Cardiac septum (tissue), 1 donor: ENCODE measurements at places on chromosomes 16 and 17. TPM values are rescaled to one million over a fixed set of nuclear protein-coding genes. Genes with fewer than 3 reads are reported as not detected.
A peak's percentile ranks its signal among the peaks of the same experiment; 100 is the strongest.

- no peak for DNase-seq
Observed at GRCh38 chr16:13186813-13187212, 285.4 kb downstream of the SHISA9 start.

- no peak for DNase-seq
Observed at GRCh38 chr16:51994597-51994996, 552.3 kb downstream of the TOX3 start.

DNA sequence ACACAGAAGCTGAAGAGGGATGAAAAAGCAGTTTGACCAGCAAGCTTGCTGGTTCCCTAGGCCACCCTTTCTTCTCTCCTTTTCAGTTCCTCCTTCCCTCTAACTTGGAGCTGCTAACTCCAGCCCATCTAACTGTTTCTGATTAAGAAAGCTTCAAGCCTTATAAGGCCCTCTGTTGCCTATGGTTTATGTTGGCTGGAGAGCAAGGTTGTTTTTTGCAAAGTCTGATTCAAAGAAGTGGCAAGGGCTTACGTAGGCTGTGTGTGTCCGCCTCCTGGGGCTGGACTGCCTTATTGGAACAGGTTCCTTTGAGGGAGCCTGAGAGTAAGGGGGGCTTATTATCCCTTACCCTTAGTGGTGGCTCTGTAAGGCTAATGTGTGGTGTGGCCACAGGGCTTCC, 7.1 kb downstream of the AKAP1 start:
- no peak for DNase-seq

DNA sequence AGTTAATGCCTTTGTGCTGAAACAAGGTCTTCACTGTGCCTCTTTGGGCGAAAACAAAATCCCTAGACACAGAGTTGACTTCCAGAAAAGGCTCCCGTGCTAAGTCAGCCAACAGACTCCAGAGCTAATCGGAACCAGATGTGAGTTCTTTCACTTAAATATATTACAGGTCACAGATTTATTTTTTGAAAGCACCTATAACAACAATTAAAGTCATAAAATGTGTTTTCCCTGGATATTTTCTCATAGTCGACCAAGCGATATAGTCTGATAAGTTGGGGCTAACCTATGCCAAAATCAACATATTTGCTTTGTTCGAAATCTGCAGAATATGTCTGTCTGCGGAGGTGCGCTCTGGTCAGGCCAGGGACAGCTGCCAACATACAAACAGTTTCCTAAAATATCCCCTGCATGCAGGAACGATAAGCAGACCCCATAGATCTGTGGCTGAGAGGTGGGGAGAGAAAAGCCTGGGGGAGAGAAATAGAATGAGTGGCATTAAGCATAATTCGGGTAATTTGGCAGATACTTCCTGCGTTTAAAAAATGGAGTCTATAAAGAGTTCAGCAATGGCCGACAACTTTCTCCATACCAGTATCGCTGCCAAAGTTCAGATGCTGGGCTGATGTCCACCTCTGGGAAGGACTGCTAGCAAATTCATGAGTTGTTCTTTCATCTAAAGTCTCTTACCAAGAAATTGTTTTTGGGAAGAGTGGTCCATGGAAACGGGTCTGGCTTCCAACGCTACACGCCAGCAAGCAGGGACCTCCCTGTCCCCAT, 50.8 kb upstream of the MYH10 start:
- DNase-seq: no peak

DNA sequence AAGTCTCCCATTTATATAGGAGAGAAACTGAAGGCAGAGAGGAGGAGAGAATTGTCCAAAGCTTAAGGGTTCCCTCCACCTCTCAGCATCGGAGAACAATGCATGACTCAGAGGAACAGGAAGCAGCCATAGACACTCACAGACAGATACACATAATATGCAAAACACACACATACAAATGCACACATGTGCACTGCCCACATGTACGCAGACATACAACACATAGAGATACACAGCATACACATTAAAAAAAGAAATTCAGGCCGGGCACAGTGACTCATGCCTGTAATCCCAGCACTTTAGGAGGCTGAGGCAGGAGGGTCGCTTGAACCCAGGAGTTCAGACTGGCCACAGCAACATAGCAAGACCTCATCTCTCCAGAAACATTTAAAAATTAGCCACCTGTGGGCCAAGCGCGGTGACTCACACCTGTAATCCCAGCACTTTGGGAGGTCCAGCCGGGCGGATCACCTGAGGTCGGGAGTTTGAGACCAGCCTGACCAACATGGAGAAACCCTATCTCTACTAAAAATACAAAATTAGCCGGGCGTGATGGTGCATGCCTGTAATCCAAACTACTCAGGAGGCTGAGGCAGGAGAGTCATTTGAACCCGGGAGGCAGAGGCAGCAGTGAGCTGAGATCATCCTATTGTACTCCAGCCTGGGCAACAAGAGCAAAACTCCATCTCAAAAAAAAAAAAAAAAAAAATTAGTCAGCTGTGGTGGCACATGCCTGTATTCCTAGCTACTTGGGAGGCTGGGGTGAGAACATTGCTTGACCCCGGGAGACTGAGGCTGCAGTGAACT, 11.3 kb downstream of the ERAL1 start:
- no peak for DNase-seq

DNA sequence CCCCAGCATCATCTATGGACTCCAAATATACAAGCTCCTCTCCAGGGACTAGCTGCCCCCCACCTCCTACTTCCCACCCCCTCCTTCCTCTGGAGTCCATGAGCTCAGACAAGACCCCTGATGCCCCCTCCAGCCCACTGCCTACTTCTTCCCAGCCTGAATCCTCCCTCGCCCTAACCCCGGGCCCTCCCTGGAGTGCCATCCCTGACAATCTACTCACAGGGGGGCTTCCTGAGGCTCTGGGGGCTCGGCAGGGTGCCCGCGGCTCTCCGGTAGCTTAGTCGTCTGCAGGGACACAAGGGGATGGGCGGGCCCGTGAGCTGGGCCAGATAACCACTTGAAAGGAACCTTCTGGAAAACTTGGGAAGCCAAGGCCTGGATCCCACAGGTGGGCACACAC, 15.1 kb downstream of the MPP3 start:
- no peak for DNase-seq

DNA sequence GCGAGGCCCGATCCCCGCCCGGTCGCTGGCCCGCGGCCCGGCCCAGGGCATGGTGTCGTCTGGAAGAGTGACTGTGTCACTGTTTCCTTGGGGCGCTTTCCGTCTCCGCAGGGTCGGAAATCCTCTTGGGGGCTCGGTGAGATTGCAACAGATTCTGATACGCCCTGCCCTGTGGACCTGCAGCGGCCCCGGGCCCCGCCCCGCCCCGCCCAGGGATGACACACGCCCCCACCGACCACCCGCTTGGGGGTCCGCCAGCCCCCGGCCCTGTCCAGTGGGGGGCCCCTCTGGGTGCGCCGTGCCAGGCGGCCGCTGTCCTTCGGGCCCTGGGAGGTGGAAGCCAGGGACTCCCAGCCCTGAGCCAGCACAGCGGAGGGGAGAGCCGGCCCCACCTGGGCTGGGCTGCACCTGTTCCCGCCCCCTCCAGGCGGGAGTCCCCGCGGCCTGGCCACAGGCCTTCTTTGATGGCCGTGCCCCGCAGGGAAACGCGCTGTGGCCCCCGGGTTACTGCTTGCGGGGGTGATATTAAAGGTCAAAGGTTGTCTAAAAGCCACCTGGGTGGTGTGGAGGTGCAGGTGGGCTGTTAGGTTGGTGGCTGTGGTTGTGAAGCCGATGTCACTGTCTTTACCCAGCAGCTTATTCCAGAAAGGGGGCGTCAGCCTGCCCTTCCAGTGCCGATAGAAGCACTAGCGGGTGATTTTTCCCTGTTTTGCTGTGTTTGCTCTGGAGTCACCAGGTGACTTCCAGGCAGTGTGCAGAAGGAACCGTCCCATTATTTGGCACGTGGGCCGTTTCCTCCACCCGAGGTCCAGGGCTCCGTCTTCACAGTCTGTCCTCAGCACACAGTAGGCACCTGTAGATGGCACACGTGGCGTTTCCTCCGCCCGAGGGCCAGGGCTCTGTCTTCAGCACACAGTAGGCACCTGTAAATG, 752 bp downstream of the TBC1D24 start:
- no peak for DNase-seq

- peak; percentile 82 for DNase-seq
Observed at GRCh38 chr17:2101448-2102257, 46.8 kb downstream of the HIC1 start.

- DNase-seq: no peak
Observed at GRCh38 chr16:84087466-84088151, 29.1 kb downstream of the MBTPS1 start.

DNA sequence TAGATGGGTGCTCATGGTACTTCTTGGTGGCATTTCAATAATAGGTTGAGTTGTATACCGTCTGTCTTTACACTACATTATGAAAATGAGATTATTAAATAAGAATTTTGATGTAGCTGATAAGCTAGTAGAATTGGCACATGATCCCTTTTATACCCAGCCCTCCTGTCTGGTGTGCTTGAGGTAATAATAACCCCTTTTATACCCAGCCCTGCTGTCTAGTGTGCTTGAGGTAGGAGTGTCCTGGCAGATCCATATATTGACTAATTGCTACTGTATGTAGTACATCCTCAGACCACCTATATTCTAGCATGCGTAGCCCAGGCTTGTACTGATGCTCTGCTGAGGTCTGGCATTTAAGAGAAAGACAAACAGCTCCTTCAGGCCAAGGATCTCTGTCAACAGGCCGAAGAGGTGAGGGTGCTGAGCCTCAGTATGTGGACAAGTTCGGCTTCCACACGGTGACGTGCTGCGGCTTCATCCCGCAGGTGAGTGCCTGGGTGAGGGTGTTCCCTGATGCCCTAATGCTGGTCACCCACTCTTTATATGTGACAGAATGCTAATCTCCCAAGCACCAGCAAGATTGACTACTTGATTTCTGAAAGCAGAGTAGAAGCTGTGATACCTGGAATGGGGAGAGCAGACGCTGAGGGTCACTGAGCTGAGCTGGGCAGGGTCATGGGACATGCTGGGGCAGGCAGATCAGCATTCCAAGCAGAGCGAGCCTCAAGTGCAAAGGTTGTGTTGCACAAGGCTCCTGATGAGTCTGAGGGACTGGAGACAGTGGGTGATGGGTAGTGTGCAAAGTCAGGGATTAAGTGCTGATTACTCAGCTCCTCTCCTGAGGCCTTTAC, 5.7 kb downstream of the FN3K start:
- no peak for DNase-seq

GRCh38 chr16:57720142-57720575, 15.4 kb upstream of the KATNB1 start:
- DNase-seq: peak; percentile 84

- DNase-seq: no peak
Observed at GRCh38 chr17:36946726-36947091, 2.0 kb upstream of the AATF start.

DNA sequence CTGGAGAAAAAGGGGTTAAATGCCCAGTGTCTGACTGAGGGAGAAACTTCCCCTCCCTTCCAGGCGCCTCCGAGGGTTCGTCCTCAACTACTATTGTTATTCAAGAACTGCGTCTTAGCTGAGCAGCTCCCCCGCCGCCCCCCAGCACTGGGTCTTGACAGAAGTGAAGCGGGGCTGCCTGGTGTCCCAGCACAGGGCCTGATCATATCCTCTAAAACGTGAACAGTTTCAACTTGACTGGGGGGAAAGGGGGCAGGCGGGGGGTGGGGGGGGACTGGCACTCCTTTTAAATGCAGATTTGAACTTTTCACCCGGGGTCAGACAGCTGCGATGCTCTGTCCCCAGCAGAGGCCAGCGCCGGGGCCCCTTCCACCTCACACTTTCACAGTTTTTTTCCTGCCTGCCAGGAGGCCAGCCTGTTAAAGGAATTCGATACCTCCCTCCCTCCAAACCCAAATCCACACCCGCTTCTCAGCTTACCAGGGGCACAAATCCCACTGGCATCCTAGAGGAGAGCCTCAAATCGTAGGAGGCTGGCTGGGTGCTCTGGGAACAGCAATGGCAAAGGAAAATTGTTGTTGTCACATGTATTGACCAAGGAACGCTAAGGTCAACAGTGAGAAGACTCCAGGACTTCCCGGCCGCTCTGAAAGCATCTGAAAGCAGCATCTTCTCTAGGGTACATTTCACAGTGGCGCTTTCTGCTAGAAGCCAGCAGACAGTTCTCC, 14.5 kb downstream of the ZFHX3 start:
- DNase-seq: no peak

DNA sequence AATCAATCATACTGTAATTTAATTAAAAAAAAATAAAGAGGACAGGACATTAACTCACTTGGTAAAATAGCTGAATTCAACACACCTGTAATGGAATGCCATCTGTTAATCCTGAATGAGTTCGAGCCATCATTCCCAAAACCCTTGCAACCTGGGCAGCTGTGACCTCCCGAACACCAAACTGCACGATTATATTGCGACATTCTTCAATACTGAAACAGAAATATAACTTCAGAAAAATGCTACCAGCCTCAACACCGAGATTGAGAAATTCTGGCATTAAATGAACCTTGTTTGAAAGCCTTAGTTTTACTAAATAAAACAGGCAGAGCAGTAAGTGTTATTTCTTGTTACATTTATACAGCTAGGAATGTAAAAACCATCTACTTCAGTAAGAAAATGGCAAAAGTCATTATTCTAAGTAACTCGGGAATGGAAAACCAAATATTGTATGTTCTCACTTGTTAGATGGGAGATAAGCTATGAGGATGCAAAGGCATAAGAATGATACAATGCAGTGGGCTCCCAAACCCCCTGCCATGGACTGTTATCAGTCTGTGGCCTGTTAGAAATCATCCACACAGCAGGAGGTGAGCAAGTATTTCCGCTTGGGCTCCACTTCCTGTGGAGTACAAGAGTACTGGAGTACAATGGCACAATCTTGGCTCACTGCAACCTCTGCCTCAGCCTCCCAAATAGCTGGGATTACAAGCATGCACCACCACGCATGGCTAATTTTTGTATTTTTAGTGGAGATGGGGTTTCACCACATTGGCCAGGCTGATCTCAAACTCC, 46.5 kb downstream of the CNOT1 start:
- no peak for DNase-seq

DNA sequence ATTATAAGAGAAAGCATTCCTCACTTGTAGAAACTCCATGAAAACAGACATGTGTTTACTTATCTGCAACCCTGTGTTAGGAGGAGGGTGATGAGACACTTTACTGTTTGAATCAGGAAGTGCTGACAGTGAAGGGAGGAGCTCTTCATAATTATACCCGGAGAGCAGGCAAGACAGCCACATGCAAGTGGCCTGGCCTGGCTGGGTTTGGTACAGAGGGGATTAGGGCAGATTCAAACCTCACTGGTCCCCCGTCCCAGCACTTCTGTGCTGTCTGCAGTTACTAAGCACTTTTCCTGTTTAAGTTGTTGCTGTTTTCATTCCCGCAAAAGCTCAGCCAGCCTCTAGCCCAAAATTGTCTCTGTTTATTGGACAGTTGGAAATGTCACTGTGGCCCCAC, 78.5 kb downstream of the WWOX start:
- no peak for DNase-seq

DNA sequence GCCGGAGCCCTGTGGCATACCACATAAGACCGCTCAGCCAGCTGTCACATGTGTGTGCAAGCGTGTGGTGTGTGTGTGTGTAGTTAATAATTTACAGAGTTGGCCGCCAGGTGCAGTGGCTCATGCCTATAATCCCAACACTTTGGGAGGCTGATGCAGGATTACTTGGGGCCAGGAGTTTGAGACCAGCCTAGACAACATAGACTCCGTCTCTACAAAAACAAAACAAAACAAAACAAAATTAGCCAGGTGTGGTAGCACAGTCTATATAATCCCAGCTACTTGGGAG, 20.4 kb downstream of the SOCS1 start:
- no peak for DNase-seq

CA4 gene
- total RNA-seq: 3.7 TPM

RASL10B gene
- total RNA-seq: 22.0 TPM

RASD1 gene
- 4.4 TPM for total RNA-seq

TAT gene
- total RNA-seq: not detected

CACNA1H gene
- 4.7 TPM for total RNA-seq
